Cortex of kidney (tissue), 1 donor: ENCODE measurements at places on chromosomes 13 and 19.

DNA sequence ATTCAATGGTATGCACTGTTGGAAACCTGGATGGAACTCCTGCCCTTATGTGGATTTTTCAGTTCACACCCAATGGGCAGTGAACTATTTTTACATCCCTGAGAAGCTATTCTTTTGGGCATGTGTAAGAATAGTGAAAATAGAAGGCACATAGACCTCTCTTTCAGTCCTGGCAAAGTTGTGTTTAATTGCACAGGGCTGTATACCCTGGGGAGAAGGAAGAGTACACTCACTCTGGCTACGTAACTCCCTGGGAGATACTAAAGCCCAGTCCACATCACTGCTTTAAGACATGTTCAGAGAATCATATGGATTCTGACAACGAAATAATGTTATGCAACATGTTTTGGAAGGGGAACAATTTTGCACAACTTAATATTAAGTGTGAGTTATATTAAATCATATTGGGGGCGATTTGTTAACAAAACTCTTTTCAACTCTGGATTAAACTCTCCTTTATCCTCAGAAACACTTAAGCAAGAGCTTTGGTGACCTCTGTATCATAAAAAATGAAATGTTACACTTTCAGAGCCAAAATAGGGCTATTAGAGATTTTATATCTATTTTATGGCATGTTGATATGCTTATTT, 166.1 kb downstream of the DCT start:
- DNase-seq = no peak

- no peak for DNase-seq
Observed at GRCh38 chr13:56459286-56459685, 681.4 kb upstream of the PRR20A start.

- no peak for DNase-seq
Observed at GRCh38 chr19:49094505-49095482, 9.5 kb downstream of the SNRNP70 start.

- DNase-seq = no peak
Observed at GRCh38 chr13:94162289-94162688, 317.2 kb downstream of the DCT start.

GRCh38 chr13:48296528-48296927, 7.0 kb upstream of the RB1 start:
- no peak for DNase-seq

GRCh38 chr13:30509254-30510050, 43.7 kb upstream of the HMGB1 start:
- DNase-seq = no peak

- no peak for DNase-seq
Observed at GRCh38 chr19:576768-577438, 4.5 kb downstream of the BSG start.

DNA sequence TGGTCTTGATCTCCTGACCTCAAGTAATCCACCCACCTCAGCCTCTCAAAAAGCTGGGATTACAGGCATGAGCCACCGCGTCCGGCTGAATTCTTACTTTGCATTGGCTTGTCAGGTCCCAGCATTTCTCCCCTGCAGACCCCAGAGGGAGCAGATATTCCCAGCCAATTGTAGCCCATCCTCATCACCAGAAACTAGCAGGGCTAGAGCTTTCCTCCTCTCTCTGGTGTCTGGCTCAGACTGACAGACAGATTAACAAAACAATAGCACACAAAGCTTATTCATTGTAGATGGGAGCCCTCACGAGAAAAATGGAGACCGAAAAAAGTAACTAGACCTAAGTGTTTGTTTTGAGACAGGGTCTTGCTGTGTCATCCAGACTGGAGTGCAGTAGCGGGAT, 7.5 kb upstream of the MPV17L2 start:
- no peak for DNase-seq

DNA sequence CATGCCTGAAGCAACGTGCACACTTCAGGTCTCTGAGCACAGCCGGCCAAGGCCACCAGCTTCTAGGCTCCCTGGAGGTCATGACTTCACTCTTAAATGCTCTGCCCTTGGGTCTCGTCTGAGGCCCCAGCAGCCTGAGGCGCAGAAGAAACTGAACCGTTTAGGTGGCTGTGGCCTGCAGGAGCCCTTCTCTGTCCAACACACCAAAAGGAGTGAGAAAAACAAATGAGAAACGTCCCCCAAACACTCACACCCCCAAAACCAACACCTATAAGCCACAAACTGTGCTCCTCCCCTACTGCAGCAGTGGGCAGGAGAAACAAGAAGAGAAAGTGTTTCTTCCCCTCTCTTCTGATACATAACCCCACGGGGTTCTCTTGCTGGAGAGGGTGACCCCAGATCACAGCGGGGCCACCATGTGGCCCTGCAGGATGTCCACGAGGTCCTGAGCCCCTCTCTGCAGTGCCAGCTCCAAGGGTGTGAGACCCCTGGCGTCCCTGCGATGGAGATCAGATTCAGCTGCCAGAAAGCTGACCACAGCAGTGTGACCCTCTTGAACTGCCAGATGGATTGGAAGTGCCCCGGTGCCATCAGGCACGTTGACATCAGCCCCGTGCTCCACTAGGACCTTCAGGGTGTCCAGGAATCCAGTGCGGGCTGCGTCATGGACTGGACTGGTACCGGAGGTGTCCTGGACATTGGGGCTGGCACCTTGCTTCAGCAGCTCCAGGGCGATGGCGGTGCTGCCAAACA, 1.0 kb upstream of the KRI1 start:
- no peak for DNase-seq

DNA sequence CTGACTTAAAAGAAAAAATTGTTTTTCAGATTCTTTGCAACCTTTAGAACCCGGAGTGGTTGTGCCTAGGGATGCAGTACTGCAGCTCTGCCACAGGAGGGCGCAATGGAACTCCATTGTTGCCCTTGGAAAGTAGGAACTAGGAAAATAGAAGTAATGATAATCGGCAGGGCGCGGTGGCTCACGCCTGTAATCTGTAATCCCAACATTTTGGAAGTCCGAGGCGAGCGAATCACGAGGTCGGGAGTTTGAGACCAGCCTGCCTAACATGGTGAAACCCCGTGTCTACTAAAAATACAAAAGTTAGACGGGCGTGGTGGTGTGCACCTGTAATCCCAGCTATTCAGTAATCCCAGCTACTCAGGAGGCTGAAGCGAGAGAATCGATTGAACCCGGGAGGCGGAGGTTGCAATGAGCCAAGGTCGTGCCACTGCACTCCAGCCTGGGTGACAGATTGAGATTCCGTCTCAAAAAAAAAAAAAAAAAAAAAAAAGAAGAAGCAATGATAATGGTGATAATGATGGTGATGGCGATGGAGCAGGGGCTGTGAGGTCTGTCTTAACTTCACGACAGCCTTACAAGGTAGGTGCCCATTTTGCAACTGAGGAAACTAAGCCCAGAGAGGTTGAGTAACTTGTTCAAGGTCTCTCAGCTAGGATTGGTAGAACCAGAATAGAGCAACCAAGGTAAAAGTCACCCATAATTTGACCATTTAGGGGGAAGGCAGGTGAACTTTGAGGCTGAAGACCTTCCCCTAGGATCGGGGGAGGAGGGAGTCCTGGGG, 5.5 kb upstream of the ADAMTS10 start:
- DNase-seq = no peak

DNA sequence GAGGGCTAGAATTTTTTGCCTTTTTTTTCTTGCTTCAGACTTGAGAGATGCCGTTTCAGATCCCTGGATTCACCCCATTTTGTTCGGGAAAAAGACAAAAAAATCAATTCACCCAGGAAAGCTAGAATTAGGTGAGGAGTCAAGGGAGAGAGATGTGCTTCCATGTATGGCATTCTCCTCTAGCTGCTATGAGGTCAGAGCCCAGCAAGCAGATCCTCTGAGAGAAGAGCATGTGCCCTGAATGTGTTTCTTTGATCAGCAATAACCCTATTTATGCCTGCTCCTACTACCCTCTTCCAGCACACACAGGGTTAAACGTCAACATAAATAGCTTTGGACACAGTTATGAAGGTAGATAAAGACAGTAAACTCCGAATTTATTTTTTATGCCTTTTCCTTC, 53.6 kb downstream of the NDFIP2 start:
- no peak for DNase-seq

GRCh38 chr19:50537306-50537685, 23.6 kb upstream of the ASPDH start:
- DNase-seq = no peak

- no peak for DNase-seq
Observed at GRCh38 chr13:23714672-23715071, 144.5 kb downstream of the TNFRSF19 start.

DNA sequence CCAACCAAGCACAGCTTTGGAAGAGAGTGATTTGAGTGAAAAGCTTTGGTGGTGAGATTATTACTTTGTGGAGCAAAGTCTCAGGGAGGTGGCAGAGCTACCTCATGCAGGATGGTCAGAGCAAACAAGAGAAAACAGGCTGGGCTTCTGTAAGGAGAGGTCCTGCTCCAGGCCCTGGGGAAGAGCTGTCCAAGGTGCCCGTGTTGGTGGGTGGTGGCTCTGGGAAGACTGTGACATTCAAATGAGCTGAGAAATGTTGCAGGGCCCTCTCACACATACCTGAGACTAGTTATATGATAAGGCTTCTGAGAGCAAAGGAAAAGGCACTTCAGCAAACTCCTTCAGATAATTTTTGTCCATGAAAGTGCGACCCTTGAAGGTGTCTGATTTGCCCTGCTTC, 205.5 kb upstream of the SOX21 start:
- DNase-seq = no peak

GRCh38 chr19:4534836-4535658, at the start of gene PLIN5:
Gene PLIN5 (minus strand): TSS chr19:4535224. CDS start chr19:4534074, 1,150 bp downstream.
- no peak for DNase-seq

DNA sequence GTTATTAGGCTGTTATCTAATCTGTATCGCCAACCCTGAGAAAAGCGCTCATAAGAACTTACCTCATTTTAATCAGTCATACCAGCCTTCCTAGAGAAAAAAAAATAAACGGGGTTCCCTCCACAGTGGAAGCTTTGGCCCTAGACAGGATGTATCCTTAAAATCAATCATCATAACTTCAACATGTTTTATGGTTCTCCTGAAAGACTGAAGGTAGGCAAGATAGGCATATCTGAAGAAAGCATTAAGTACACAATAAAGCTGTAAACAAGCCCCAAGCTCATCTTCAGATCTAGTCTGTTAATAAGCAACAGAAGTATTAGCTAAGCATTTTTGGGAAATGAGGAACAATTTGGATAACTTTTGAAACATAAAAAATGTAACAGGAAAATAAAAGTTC, 18.7 kb upstream of the SERP2 start:
- DNase-seq = no peak

DNA sequence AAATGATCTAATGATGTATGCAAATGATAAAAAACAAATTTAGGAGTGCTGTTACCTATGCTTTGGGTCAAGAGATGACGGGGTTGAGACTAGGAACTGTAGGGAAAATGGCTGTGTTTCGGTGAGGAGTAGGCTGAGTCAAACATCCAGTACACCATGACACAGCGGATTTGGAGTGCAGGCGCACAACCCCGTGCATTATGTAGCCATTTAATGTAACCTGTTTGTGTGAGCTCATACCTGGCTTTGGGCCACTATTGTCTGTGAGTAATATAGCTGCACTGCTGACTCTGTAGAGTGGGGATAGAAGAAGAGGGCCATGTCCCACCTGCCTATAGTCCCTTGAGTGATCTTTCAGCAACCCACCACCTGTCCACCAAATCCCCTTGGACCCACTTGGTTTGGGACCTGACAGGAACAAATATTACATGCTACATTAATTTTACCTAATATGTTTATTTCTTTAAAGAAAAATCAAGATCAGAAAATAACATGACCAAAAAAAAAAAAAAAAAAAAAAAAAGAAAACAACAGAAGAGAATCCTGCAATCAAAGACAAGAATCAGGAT, 95.5 kb upstream of the KLHL1 start:
- no peak for DNase-seq

- no peak for DNase-seq
Observed at GRCh38 chr13:91544723-91545122, 146.3 kb downstream of the GPC5 start.
